ENCODE measurements at places on chromosomes 4 and X.

- no peak for DNase-seq
Measured at GRCh38 chr4:81623434-81623833, 151.7 kb upstream of the RASGEF1B start.

DNA sequence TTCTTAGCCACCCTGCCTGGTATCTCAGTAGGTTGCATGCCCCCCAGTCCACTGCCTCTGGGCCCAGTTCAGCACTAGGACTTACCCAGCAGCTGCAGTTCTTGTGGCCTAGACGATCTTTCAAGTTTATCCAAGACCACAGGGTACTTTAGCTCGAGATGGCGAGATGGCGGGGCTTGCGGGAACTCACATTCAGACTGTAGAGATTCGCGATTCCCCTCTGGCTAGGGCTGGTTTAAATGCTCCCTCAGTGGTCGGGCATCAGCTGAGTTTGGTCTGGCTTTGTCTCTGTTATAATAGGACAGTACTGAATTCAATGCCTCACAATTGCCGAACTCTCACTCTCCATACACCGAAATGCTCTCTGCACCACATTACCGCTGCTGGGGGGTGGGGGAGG lies 18.4 kb upstream of the RFC1 start:
- no peak for DNase-seq

DNA sequence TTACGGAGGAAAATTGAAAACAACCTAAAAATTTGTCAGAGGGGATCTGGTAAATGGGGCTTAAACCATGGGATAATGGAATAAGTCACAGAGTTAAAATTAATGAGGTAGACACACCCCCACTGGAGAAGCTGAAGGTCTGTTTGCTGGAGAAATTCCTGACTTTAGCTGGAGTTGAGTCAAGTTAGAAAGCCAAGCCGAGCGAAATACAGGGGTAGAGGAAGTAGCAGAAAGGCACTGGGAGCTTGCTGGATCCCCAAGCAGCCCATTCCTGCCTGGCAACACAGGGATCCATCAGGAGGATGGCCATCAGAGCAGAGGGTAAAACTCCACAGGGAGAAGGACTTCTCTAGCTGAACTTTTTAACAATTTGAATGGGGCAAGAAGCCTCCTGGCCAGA lies 163.8 kb downstream of the ATRX start:
- no peak for DNase-seq

- DNase-seq: no peak
Measured at GRCh38 chrX:153829549-153829798, 870 bp downstream of the PDZD4 start.

DNA sequence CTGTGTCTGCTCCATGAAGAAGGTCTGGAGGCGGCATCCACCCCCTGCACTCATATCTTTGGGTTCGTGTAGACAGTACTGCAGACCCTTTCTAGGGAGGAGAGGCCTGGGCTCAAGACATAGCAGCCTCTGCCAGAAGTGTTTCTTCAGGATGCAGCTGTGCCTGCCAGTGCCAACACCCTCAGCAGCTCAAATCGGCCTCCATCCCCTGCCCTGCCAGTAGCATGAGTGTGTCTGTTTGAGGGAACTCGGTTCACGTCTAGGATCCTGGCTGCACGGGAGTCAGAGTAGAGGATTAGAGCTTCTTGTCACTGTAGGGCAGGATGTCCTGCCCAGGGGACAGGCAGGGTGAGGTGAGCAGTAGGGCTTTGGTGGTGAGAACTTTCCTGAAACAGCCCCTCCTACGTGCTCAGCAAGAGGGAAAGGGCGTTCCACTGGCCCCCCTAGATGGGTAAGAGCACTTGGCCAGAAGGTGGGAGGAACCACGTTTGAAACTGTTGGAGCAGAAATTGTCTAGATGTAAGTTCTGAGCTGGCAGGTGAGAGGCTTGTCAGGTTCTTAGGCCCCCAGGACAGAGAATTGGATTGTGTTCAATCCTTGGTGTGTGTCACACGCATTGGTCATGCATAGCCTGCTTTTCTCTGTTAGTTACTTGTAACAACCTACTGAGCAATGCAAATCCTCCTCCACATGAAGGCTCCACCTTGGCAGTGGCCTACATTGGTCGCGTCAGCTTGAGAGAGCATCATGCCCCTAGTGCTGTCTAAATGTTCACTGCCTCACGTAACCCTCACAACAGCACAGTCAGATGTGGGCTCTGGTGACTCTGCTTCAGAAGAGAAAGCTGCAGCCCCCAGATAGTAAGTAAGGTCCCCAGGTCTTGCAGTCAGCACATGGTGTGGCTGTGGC lies 25.8 kb upstream of the FAM193A start:
- DNase-seq: no peak

DNA sequence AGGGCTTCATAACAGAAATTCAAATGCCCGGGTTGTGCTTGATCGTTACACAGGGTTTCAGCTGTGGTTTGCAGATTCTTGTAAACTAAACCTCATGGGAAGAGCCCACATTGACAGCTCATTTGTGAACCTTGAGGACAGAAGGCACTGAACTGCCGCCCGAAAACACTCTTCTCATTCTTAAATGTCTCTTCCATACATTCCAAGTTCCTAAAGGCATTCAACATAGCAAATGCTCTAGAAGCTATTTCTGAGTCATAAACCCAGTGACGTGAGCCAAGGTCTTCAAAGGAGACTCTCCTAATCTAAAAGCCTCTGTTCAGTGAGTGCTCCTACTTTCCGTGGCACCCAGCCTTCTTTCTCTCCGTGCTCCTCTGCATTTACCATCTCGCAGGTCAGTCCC lies 737.8 kb upstream of the FRG1 start:
- DNase-seq: no peak

- no peak for DNase-seq
Measured at GRCh38 chrX:124250835-124251437, 81.5 kb upstream of the TEX13D start.

DNA sequence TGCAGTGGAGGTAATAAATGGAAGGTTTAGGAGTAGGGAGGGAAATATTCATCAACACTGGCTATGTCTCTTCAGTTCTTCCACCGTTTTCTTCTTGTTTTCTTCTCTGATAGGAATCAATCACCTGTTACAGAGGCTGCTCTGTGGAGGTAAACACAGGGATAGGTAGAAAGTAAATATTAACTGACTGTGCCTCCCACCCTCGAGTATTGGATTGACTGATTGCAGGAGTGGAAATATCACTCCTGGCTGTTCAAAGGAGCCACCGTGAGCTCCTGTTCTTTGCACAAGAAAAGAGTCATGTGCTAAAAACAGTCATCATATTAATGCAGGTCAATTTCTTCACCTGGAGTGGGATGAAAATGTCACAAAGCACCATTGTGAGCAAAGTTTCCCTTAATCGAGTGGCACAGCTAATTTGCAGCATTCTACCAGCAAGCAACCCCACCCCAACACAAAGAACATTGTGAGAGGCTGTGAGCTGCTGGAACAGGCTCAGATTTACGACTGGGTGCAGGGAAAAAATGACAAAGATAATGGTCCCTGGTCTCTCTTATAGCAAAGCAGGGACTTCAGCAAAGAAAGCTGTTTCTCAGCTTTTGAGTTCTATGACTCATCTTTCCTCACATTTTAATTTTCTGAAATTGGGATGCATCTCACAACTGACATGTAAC lies 113.7 kb upstream of the TSPAN5 start:
- no peak for DNase-seq

DNA sequence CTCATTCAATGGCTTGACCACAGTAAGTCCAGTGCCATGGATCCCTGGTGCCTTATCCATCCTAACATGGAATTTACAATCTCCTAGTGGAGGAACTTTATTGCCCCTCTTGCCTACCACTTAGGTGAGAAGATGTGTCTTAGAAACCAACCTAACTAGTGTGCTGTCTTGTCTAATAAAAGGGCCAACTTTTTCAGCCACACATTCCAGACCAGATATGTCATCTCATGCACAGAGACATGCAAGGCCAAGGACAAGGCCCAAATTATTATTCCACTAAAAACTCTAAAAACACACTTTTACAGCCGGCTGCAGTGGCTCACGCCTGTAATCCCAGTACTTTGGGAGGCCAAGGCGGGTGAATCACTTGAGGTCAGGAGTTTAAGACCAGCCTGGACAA lies 10.6 kb upstream of the PRDX4 start:
- no peak for DNase-seq

DNA sequence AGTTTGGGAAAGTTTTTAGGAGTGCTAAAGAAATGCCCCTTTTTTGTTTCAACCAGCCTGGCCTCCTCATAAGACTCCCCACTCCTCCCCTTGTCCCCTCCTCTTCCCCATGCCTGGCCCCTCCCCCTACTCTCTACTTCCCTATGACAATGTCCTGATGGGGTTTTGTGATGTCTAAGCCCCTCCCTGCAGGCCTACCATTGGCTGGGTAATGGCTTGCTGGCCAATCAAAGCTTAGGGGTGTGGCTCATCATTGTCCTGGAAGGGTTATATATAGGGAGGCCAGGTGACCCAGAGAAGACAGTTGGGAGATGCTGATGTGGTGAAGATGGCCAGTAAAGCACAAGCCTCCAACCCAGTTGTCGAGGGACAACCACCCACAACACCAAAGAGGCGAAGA lies 48.2 kb upstream of the PASD1 start:
- no peak for DNase-seq

DNA sequence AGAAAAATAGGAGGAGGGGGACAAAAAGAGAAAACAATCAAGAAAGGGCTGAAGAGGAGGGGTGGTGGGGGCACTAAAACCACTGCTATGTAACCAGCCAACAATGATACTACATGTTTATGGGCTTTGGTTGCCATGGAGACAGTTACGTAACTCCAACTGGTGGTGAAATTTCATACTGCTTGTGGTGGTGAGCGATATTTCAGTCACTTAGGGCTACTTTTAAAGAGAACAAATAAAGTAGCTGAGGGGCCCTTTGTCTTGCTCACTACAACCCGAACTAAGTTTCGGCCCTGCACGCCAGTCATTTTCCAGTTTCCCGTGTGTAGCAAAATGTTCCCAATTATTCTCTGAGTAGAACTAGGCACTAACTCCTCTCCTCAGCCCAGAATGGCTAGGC lies 275.2 kb upstream of the EDA2R start:
- DNase-seq: no peak

DNA sequence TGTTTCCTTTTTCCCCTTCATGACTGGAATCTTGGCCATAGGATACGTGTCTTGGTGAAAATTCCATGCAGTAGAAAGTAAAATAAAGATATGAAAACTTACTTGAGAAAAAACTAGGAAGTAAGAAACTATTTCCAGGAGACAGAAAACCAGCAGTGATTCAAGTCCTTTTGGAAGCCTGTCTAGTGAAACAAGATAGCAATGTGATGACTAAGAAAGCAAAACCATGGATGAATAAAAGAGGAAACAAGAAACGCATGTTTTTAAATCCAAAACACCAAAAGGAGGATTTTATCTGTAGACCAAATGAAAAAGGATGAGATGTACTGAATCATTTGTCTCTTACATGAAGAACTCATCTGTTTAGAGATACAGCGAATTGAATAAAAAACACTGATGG lies 1430.0 kb downstream of the ARAP2 start:
- no peak for DNase-seq

Measured in CD4-positive, alpha-beta T cell treated with Interleukin-2 at 100 ng/mL for 4 hours (primary cell).